ENCODE measurements at places on chromosomes 2 and 18.
A peak's percentile ranks its signal among the peaks of the same experiment; 100 is the strongest.

GRCh38 chr2:238719641-238720040 lies 128.2 kb upstream of the TWIST2 start:
- no peak for DNase-seq

DNA sequence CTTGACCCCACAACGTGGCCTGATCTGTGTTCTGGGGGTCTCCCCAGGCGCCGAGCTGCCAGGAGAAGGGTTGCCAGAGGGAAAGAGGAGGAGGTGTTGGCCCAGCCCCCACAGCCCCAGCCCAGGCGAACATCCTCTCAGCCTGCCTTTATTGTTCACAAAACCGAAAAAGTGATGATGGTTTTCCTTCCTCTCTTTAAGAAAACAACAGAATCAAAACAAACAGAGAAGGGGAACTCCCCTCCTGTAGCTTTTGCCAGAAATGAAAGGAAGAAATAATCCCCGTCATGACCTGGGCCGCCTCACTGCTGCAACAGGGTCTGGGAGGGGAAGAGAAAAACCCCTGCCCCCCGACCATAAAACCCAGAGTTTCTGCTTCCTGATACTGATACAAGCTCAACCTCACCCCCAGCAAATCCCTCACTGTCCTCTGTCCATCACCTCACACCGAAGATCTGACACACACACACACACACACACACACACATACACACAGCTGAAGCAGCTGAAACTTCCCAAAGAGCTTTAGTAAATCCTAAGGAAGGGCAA lies 52.0 kb downstream of the ZFP36L2 start:
- no peak for DNase-seq

DNA sequence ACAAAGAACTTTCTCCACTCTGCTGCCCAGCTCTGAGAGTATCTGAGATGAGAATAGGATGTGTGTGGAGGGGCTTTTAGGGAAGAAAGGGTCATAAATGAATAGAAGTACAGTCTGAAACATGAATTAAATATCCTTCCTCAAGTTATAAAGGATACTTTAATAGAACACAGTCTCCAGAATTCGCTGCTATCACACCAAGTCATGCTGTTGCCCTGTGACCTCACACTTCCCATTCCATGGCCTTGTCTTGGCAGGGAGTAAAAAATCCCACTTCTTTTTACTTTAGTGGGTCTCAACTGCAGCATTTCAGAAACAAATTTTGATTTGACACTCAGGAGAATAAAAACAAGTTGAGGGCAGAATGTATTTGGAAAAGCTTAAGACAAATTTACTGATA lies 3.8 kb upstream of the RPE start:
- DNase-seq: no peak

- no peak for DNase-seq
Observed at GRCh38 chr18:76658627-76659026, 163.6 kb upstream of the ZNF516 start.

GRCh38 chr2:214730248-214730647 lies 79.2 kb downstream of the BARD1 start:
- no peak for DNase-seq

DNA sequence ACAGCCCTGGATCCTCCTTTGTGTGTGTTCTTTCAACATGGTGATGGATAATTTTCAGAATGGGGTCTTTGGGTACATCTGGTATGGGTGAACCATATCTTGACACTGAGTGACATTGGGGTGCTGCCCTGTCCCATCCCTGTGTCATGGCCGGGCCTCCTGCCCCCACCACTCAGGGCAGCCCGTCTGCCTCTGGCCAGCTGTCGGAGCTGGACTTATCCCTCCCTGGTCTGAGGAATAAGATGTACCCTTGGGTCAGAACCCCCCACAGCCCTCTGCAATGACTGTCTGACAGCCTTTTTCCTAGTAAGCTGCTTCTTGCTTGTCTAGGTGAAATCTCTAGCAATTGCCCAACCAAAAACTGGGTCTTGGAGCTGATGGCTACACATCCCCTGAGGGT lies 142.9 kb downstream of the SH3RF3 start:
- no peak for DNase-seq

DNA sequence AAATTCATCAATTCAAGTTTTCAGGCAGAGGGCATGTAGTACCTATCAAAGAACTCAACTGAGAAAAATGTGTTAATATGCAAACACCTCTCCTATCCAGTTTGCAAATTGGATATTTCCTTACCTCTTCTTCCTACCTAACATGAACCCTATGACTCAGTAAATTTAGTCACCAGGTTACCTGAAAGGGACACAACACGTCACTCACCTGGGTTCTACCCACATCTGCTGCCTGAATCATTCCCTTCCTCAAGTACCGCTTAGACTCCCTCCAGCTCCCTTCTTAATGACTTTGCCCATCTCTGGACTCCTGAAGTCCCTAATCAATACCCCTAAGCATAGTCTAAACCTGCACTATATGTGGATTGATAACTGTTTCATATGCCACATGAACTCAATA lies 10.4 kb downstream of the ANKRD44 start:
- DNase-seq: no peak

DNA sequence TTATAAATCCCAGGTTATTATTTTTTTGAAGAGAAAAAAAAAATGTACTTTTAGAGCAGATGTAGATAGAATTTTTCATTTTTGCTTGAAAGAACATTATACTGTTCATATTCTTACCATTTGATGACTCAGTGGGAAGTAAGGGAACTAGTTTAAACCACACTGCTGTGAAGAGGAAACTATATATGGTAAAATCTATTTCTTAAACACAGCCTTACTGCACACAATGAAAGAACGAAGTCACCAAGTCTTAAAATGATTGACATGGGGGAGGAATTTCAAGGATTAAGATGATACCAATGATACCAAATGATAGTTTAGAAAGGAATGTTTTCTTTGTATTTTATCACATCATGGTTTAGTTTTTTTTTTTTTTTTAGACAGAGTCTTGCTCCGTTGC lies 5.0 kb downstream of the ACTR2 start:
- DNase-seq: peak; percentile 39

DNA sequence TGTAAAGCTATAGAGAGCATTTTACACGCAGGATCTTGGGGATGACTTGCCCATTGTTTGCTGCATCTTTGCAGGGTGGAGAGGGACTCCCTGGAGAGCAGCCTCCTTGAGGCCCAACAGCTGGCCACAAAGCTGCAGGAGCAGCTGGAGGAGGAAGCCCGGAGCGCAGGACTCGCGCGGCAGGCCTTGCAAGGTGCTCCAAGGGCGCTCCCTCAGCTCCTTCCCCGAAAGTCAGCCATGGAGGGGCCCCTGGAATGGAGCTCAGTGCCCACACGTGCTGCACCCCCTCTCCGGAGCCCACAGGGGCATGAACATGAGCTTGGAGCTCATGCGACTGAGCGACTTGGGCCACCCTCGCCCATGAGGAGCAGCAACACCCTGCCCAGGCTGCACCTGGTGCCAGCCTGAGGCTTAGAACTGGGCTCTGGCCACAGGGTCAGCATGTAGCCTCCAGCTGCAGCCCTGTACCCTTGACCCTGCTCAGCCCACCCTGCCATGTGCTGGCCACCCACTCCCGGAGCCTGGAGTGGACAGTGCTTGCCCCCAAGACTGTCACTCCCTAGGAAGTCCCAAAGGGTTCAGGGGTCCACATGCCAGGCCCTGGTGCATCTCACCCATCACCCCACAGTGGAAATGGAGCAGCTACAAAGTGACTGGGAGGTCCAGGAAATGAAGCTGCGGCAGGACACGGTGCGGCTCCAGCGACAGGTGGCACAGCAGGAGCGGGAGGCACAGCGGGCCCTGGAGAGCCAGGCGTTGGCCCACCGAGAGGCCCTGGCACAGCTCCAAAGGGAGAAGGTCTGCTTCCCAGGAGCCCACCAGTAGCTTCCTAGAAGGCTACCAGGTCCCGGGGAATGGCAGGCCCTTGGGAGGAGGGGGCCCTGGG lies 43.0 kb downstream of the CROCC2 start:
- DNase-seq: no peak

GRCh38 chr2:171521361-171522051 lies 768 bp upstream of the CYBRD1 start:
- DNase-seq: no peak

- DNase-seq: no peak
Observed at GRCh38 chr2:106314444-106314843, 120.3 kb upstream of the UXS1 start.

DNA sequence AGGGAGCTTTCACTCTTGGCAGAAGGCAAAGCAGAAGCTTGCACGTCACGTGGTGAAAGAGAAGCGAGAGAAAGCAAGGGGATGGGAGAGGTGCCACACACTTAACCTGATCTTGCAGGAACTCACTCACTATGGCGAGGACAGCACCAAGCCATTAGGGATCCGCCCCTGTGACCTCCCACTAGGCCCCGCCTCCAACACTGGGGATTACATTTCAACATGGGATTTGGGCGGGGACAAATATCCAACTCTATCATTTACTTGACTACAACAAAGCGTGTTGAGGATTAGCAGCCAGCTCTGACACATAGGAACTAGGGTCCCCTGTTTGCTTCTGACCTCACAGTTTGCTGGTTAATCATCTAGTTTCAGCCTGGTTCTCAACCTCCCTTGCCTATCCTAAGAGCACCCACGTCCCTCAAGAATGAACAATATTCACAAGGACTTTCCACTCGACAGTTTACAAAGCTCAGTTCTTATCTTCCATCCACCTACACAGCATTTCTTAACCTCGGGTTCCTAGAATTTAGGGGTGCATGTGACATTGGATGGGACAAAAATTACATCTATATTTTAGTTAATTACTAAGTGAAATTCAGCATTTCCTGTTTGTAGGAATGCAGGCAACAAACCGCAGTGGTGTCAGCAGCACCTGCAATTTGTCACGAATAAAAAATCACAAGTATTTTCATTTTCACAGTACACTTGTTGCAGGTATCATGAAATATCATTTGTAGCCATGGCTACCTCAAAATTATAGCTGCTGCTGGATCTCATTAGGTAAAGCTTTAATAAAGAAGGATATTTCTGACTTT lies 36.0 kb downstream of the LBH start:
- DNase-seq: no peak

DNA sequence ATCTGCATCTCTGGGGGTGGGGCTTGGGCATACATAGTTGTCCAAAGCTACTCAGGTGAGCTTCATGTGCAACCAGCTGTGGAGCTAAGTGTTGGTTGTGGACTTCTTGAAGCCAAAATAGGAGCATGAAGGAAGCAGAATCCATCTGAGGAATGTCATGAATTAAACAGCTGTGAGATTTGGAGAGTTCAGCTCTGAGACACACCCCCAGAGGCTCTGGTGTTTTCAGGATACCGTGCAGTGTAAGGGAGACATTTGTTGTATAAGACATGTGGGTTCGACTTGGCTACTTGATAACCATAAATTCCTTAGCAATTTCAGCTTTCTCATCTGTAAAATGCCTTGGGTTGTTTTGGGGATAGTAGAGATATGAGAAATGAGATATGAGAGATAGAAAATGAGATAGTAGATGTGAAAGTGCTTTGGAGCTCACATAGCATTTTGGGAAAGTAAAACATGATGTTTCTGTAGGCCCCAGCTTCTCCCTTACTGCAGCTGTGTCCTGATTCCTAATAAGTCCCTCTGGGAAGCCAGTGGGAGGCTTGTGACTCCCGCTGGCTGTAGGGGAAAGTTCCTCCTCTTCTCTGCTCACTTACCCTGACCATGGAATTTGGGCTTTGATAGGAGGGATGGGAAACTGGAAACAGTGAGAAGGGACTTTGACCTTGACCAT lies 50.0 kb downstream of the DPYSL5 start:
- DNase-seq: no peak

DNA sequence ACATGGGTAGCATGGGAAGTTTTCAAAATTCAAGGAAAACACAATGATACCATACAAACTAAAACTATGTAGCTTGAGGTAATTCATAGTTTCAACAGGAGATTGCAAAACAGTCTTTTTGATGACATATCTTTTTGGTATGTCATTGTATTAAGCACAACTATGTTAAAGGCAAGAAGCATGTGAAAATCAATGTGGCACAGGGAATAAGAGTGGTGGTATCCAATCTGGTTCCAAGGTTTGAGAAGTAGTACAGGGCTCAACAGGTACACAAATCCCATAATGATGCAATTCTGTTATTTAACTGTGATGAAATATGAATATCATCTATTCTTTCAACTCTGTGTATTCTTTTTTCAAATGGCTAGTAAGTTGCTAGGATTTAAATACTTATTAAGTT lies 16.4 kb upstream of the DLX2 start:
- no peak for DNase-seq

DNA sequence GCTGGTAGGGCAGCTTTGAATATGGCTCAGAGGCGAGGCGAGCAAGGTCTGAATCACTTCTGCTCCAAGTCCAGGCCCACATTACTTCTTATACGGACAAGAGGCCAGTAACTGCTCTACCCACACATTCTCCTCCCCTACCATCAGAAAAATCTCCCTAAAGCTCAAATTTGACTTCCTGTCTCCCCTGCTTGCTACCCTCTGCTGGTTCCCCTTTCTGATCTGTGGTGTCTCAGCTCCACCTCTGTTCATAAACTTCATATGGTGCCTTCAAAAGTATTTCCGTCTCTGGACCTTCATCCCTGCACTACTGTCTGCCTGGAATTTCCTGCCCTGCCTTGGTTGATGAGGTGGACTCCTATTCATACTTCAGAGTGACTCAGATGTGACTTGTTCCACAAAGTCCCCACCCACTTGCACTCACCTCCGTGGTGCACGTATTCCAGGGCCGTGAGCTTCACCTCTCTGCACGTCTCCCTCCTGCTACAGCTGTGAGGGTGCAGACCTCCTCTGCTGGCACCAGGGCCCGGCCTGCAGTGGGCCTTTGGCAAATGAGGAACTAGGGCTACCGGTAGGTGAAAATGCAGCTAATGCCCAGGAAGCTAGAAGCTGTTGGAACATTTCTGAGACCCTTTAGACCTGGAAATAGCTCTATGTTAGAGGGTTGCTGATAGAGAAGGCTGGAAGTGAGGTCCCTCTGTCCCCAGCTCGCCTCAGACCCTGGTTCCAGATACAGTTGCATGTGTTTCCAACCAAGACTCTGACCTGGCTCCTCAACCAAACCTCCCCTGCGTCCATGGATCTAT lies 24.6 kb upstream of the KCMF1 start:
- peak; percentile 98 for DNase-seq

DNA sequence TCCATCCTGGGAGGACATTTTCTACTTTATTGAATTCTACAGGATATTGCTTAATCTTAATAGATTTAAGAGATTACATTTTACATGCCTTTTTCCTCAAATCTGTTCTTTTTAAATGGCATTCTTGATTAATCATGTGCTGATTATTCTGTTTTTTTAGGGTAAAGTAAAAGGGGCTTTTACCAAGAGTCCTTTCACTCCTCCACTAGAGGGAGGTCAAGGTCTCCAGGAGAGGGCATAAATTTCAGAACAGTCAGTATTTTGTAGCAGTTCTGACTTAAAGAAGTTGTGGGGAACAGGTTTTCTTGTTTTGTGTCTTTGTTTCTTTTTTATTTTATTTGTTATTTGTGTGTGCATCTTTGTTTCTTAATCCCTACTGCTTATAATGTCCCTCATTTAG lies 25.4 kb downstream of the WDR75 start:
- no peak for DNase-seq

- DNase-seq: peak; percentile 46
Observed at GRCh38 chr2:235494716-235495372, 1.0 kb downstream of the AGAP1 start.

GRCh38 chr2:23571527-23572282 lies 186.7 kb downstream of the KLHL29 start:
- no peak for DNase-seq

GRCh38 chr18:24003903-24004640 lies 10.5 kb upstream of the TTC39C start:
- no peak for DNase-seq
